ENCODE measurements at places on chromosomes 6 and 20.

GRCh38 chr6:158832026-158832425 is 12.9 kb upstream of the EZR start:
- no peak for DNase-seq

GRCh38 chr6:13624871-13625288 is 9.7 kb downstream of the NOL7 start:
- no peak for DNase-seq

DNA sequence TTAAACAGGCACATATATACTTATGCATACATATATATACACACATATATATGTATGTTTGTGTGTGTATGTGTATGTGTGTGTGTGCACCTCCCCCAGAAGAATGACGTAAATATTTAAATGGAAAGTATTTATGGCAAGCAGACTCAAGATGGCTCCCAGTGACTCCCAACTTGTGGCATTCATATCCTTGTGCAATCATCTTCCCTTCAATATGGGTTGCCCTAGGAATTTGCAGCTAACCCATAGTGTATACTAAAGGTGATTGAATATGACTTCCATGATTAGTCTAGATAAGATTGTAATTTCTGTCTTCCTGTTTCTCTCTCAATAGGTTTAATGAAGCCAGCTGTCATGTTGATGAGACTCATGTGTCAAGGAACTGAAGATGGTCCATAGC is 127.6 kb downstream of the TRDN start:
- DNase-seq = no peak

GRCh38 chr6:79230149-79230548 is 4.3 kb downstream of the HMGN3 start:
- no peak for DNase-seq

DNA sequence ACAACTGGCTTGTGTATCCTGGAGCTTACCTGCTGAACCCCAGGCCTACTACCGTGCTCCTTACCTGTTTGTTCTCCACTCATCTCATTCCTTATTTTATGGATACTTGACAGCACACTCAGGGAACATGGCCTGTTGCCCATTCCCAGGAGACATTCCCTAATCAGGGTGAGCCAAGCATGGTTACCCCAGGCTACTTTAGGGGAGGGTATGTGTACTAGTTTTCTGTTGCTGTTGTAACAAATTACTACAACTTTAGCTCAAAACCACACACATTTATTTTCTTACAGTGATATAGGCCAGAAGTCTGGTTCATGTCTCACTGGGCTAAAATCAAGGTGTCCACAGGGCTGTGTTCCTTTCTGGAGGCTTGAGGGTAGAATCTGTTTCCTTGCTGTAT is 15.0 kb upstream of the TRAM2 start:
- DNase-seq = no peak

GRCh38 chr6:3848925-3849605 is at the start of gene FAM50B:
TSS of gene FAM50B (plus strand) at chr6:3849373. CDS start at chr6:3849812, 439 bp downstream.
- DNase-seq = peak; percentile 93

- no peak for DNase-seq
Measured at GRCh38 chr6:4128748-4129147, 6.6 kb downstream of the ECI2 start.

- no peak for DNase-seq
Measured at GRCh38 chr6:144006736-144007477, 1.2 kb downstream of the PLAGL1 start.

Measured in activated T-cell treated with anti-CD3 and anti-CD28 coated beads, Interleukin-2, amount 50 U/mL, for 1 hour (primary cell).